ENCODE measurements at places on chromosomes 16 and 17.

- DNase-seq = no peak
Observed at GRCh38 chr16:88389191-88389590, 6.4 kb downstream of the ZNF469 start.

GRCh38 chr17:27531469-27531961, 75.3 kb downstream of the KSR1 start:
- DNase-seq = no peak

DNA sequence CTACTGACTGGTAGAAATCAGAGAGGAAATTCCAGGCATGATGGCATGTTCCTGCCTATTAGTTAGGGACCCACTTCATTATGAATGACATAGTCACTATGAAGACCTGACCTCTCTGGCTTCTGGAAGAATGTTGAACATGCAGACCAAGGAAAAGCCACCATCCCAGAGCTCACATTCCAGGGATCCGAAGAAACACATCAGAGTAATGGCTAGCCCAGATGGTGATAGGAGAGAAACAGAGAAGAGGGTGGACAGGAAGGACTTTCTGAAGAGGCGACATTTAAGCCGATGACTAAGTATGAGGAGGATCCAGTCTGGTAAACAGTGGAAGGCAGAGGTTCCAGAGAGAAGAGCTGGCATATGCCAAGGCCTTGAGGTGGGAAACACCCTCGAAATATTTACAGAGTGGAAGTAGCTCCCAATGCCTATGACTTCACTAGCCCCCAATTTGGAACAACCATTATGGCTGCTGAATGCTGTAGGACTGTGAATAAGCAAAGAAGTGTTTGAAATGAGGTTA, 216.2 kb downstream of the RBFOX1 start:
- DNase-seq = no peak

DNA sequence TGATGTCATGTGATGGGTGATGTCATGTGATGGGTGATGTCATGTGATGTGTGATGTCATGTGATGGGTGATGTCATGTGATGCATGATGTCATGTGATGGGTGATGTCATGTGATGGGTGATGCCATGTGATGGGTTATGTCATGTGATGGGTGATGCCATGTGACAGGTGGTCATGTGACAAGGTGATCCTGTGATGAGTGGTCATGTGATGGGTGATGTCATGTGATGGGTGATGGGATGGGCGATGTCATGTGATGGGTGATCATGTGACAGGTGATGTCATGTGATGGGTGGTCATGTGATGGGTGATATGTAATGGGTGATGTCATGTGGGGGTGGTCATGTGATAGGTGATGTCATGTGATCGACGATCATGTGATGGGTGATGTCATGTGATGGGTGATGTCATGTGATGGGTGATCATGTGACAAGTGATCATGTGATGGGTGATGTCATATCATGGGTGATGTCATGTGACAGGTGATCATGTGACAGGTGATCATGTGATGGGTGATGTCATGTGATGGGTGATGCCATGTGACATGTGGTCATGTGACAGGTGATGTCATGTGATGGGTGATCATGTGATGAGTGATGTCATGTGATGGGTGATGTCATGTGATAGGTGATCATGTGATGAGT, 17.2 kb downstream of the CD300LB start:
- peak; percentile 33 for DNase-seq

DNA sequence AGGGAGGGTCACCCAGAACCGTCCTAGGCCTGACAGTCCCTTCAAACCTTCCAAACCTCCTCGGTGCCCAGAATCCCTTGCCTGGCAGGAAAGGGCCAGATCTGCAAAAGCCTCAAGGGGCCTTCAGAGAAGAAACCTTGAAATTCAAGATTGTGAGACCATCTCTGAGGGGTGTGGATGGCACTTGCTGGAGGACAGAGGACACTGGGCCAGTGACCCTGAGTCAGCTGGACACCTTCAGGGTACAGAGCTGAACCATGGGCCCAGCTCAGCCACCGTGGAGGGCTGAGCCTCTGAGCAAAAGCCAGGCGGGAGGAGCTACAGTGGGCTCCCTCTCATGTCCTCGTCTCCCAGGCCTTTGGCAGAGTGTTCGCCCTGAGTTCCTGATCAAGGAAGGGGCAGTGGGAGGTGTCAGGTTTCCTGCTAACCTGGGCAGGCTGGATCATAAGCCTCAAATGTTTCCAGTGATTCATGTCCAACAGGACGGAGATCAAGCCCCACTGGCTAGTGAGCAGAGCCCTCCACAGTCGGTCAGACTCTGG, 3.0 kb downstream of the PDILT start:
- DNase-seq = no peak

DNA sequence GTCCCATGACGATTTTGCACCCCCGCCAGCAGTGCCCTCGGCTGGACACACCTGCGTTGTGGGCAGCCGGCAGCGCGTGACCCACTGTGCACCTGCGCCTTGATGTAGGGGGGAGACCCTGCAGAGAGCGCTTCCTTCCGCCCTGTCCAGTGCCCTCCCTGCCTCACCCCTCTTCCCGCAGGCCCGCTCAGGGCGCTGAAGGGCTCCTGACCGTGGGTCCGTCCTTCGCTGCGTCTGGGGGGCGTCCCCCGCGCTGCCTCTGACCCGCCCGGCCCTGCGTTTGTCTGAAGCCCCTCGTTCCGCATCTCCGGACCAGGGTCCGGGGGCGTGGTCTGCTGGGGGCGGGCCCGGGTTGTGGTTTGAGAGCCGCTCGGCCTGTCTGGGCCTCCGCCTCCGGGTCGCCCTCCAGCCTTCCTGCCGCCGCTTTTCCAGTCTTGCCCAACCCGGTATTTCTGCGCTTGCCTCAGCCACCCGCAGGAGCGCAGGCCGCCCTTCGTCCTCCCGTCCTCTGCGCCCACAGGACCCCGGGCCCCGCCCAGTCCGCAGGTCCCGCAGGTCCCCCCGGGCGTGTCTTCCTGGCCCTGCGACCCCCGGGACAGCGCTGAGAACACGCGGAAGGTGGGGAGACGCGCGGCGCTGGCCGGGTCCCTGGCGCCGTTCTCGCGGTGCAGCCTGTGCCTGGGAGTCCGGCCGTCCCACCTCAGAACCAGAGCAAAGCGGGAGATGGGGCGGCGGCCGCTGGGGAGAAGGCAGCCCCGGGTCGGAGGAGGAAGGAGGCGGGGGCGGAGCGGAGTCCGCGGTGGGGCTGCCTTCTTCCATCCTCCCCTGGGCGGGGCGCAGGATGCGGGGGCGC, 4.0 kb upstream of the IL17C start:
- DNase-seq = no peak

- DNase-seq = no peak
Observed at GRCh38 chr17:43753493-43754129, 5.0 kb downstream of the SOST start.

DNA sequence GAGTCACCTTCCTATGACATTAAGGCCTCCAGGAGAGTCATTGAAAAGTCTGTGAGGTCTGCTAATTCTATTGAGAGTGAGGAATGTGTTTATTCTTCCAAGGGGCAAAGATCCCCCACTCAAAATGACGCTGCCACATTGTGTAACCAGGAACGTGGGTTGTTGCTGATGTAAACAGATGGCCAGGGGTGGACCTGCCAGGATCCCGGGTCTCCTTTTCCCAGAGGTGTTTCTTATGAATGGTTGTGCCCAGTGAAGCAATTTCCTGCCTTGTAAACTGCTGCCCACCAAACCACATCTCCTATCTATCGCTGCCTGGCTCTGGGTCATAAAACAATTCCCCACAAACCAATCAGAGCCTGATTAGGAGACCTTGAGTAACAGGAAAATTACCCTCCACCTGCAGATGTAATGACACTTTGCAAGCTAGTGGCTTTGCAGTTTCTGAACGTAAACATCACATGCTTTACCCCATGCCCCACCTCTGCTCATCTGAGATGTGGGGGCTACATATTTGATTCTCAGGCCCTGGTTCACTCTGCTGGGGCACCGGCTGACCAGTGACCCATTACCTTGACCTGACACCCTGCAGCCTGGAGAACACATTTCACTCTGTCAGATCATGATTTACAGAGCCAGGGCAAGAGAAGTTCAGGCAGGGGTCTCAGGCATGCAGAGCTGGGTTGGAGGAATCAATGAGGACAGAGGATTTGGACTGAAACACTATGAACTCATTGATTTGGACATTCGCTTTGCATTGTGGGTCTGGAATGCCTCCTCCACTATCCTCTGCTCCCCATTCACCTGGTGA, 33.1 kb upstream of the DDX52 start:
- no peak for DNase-seq

DNA sequence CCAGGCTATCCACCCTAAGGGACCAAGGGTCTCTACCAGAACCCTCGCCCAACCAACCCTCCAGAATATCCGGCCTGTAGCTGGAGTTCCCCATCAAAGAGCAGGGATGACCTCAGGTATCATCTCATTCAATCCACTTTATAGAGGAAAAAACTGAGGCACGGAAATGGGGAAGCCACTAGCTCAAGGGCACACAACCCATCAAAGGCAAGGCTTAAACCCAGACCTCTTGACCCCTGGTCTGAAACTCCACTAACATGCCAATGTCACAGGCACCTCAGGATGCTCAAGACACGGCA, 1.6 kb downstream of the TBC1D10B start:
- DNase-seq = no peak

GRCh38 chr17:44830359-44831288, 537 bp upstream of the GJC1 start:
- no peak for DNase-seq

DNA sequence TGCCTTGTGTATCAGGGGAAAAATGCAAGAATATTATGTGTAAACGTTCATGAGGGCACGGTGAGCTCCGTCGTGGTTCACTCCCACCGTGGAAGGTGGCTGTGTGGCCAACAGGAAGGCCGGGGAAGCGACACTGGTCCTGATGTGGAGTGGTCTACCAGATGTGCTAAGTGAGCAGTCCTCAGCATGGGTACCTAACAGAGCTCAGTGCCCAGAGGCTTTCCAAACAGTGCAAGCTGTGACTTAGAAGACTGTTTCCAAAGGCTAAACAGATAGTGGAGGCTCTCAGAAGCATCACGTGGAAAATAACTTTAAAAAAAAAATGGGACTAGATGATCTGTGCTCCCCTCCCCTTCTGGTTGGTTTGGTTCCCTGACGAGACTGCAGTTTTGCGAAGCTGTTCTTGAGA, 199.3 kb upstream of the CHMP6 start:
- DNase-seq = no peak

DNA sequence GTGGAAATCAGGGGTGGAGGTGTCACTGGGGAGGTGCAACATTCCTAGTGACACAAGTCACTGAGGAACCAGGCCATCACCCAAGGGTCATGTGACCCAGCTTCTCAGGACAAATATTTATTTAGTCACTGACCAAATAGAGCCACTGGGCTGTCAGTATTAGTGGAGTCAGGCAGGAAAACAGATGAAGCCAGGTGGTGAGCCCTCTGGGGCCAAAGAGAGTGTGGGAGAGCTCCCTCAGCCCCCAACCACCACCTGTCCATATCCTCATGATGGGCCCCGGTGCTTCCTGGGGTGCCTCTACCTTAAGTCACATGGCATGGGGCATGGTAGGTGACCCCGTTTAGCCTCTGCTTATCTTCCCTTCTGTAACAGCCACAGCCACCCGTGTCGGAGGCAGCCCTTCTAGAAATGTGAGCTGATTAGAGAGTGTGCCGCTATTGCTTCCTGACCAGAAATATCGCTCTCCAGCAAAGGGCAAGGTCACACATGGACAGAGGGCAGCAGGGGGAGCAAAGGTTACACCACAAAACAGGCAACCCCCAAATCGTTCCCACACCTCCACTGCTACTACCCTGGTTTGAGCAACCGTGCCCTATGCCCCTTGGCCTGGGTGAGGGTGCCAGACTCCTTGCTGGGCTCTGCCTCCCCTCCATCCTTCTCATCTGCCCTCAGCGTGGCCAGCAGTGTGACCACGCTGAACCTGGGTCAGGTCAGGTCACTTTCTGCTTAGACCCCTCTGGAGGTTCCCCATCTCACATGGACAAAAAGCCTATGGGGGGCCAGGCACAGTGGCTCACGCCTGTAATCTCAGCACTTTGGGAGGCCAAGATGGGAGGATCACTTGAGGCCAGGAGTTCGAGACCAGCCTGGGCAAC, 8.6 kb upstream of the AKTIP start:
- peak; percentile 7 for DNase-seq

DNA sequence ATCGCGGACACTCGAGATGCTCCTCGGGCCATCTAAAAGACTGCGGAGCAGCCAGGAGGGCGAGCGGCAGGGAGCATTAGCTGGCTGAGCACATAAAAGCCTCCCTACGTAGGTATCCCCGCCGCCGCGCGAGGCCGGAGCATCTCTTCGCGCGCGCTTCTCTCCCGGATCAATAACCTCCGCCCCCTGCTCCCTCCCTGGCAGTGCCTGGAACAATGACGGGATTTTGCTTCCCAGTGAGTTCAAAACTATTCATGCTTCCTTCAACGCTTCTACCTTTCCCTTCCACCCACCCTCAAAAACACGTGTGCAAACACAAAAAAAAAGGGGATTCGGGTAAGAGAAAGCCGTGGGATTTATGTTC, 984 bp downstream of the CENPV start:
- DNase-seq = peak; percentile 59

- no peak for DNase-seq
Observed at GRCh38 chr16:78931678-78932077, 668.9 kb downstream of the MAF start.

DNA sequence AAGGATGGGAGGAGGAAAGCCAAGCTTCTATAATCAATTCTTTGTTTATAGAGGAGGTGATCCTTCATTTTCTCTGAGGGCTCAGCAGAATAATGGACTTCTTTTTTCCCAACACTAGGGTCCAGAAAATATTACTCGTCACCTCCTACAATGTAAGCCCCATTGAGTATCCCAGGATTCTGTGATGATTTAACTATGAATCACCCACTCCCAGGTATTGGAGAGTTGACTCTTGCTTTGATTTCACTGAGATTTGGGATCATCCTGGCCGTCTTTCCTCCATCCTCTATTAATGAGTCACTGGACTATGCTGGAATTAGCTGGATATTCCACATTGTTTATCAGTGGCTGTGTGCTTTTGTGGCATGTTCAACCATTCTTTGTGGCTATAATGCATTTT, 452.0 kb downstream of the NPIPA7 start:
- DNase-seq = no peak

GRCh38 chr16:83238949-83239691, 568.7 kb upstream of the HSBP1 start:
- no peak for DNase-seq

DNA sequence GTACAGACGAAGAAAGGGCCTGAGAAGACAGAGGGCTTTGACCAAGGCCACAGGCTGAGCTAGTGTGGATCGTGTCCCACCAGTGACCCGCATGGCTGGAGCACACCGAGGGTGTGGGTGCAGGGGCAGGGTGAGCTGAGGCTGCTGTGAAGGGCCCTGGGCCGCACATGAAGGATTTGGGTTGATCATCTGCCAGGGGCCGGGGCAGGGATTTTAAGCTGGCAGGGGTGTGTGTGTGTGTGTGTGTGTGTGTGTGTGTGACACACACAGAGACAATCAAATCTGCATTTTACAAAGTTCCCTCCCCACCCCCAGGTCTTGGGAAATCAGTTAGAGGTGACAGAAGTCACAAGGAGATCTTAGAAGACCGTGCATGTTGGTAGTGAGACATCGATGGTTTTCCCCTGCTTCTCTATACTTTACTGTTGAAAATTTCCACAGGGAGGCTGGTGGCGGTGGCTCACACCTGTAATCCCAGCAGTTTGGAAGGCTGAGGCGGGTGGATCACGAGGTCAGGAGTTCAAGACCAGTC, 65.2 kb downstream of the SRCIN1 start:
- DNase-seq = no peak

- no peak for DNase-seq
Observed at GRCh38 chr16:64292953-64293352, 828.9 kb downstream of the CDH11 start.

- no peak for DNase-seq
Observed at GRCh38 chr16:59260892-59261291, 526.8 kb upstream of the GOT2 start.

Measured in DND-41 (cell line).